NB4 (cell line): ENCODE measurements at places on chromosomes 16 and 17.

- DNase-seq: no peak
These were observed 211.7 kb upstream of the GSE1 start for GRCh38 chr16:85401370-85401916.

- DNase-seq: no peak
These were observed 870.1 kb downstream of the CDH11 start for GRCh38 chr16:64251742-64252141.

DNA sequence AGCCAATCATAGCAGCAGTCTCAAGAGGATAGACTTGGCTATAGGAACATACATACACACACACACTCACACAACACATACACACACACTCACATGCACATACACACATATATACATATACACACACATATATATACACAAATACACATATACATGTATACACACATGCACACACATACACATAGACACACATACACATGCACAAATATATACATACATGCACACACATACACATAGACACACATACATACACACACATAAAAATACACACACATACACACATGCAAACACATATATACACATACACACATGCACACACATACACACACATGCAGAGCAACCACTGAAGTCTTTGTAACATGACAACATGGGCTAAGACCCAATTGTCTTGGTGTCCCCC, 19.7 kb downstream of the CBLN1 start:
- no peak for DNase-seq

- no peak for DNase-seq
These were observed 25.1 kb upstream of the CDH15 start for GRCh38 chr16:89146211-89147005.

- peak; percentile 100 for DNase-seq
These were observed 54.1 kb downstream of the VAC14 start for GRCh38 chr16:70746708-70747424.

DNA sequence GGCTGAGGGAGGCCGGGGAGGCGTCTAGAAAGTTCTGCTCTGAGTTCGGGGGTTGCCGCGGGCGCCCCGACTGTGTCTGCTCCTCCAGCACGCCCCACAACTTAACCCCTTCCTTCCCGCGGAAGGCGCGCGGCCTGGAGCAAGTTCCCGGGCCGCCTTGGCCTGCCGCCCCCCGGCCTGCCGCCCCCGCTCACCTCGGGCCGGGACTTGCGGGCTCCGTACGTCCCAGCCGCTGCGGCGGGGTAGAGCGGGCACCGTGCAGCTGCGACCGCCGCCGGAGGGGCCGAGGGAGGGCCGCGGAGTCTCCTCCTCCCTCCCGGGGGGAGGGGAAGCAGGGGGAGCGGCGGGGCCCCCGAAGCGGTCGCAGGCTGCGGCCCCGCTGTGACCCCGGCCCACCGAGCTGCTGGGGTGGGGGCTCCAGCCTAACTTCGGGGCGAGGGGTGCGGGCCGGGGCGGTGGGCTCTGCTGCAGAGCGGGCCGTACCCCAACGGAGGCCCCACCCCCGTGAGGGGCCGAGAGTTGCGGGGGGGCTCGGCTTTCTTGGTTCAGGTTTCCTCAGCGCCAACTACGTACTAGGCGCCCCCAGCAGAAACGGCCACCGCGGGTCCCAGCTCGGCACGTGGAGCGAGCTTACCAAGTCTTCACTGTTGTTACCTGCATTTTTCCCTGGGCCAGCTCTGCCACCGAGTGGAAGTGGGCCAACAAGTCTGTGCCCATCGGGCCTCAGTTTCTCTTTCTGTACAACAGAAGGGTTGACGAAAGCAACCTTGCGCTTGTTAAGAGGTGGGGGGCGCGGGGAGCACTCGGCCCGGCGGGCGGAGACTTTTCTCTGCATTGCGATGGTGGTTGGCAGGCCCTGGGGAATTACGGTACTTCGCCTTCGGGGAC, at the start of gene CCDC102A:
Gene CCDC102A, minus strand, starts transcription at position 266 of the 888 bp plus-strand sequence. CDS start 7,394 bp downstream, outside the sequence.
- DNase-seq: peak; percentile 85

DNA sequence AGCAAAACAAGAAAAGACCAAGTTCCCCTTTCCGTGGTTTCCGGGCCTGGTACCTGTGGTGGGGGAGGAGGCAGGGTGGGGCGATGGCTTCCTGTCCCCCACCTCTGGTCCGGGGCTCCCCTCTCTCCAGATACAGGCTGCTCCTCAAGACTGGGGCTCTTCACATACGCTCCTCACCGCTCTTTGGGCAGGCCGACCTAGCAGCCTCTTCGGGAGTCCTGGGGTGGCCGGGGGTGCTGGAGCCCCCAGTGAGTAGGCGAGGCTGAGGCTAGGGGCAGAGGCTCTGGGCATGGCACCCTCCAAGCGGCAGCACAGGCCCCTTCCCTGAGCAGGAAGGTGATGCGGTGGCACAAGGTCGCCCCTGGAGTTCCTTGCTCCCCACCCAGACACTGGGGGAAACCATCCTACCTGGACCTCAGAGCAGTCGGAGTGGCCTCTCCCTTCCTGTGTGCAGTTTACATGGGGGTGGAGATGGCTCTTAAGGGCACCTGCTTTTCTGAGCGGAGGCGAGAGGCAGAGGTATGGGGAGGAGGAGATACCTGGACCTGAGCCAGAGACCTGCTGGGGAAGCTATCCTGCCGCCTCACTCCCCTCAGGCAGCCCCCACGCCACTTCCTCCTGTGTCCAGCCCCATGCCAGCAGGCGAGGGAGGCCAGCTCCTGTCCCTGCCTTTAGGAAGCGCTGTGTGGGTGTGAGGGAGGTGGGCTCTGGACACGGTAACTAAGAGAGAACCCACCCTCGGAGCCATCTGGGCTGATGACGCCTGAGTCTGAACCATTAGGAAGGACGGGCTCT, 891 bp downstream of the CORO1A start:
- DNase-seq: peak; percentile 90

- DNase-seq: peak; percentile 93
These were observed 8.0 kb downstream of the ST3GAL2 start for GRCh38 chr16:70430667-70431536.

DNA sequence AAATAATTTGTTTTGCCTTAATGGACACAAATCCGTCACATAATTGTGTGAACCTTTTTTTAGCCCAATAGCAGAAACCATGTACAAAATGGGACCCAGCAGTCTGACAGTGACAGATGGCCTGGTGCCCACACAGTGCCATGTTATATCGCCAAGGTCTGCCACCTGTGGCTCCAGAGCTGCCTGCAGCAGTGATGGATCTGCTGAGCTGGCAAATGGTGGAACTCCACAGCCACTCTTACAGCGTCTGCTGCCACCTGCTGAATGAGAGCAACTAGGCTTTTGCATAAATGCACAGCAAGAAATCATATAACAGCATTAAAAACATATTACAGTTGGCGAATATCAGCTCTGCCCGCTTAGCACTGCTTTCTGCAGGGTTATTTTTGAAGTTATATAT, 59.4 kb downstream of the NUP93 start:
- peak; percentile 57 for DNase-seq

GRCh38 chr16:87735270-87736007, 30.3 kb downstream of the KLHDC4 start:
- DNase-seq: no peak

GRCh38 chr17:68182011-68182306, 65.9 kb upstream of the AMZ2 start:
- DNase-seq: no peak

- no peak for DNase-seq
These were observed 25.3 kb downstream of the IGF2BP1 start for GRCh38 chr17:49022391-49022941.

DNA sequence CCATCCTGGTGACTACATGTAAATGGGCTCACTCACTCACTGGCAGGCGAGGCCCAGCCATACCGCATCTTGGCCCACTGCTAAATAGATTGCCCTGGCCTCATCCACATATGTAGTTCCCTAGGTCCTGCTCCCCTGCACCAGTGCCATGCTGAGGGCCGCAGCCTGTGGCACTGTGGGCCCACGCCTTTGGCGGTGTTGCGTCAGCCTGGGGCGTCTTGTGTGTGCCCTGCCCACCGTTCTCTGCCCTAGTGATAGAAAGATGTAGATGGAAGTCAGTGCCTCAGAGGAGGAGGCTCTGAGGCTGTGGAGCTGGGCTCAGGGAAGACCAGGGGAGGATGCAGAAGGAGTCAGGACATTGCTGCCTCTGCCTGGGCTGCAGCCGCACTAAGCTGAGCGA, 18.9 kb downstream of the C17orf75 start:
- DNase-seq: no peak

DNA sequence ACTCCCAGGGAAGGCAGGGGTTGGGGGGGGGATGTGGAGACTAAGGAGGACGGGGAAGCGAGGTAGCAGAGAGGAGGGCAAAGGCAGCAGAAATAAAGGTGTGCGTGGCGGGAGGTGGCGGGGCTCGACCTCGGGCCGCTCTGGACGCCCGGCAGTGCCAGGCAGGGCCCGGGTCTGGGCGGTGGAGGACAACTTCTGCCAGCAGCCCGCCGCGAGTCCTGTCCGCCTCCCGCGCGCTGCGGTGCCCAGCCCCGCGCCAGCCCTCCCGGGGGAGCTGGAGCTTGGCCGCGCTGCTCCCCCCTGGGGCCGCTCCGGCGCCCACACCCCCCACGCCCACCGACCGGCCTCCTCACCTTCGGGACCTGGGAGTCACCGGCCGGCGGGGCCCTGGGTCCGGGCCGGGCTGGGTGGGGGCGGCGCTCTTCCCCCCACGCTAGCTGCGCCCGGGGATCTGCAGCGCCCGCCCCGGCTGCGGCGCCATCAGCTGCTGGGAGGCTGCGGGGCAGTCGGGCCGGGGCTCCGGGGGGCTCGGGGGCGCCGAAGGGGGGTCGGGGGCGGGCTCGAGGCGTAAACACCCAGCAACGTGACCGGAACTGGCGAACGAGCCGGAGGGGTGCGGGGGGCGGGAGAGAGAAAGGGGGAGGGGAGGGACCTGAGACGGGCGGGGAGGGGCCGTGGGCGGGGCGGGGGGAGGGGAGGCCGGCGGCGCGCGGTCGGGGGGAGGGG, at the start of gene CCDC92B:
Gene CCDC92B, minus strand, starts transcription at position 595 of the 726 bp plus-strand sequence. CDS start 14,507 bp downstream, outside the sequence.
- DNase-seq: no peak

- no peak for DNase-seq
These were observed 484.0 kb downstream of the WWOX start for GRCh38 chr16:78583441-78583840.

DNA sequence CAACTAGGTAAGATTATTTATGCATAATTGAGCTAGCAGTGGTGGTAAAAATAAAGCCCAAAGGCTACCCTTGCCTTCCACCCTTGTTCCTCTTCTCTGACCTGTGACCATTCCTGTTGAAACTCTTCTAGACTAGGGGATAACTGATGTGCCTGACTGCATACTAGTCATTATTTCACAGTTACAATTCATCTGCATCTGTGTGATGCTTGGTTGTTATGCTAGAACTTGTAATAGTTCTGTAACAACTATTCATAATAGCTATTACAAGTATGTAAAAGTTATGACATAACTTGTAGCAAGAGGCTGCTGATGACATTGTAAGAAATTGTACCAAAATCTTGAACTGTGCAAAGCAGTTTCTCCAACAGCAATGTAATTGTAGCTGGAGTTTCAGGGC, 2.4 kb upstream of the VAC14 start:
- DNase-seq: no peak

DNA sequence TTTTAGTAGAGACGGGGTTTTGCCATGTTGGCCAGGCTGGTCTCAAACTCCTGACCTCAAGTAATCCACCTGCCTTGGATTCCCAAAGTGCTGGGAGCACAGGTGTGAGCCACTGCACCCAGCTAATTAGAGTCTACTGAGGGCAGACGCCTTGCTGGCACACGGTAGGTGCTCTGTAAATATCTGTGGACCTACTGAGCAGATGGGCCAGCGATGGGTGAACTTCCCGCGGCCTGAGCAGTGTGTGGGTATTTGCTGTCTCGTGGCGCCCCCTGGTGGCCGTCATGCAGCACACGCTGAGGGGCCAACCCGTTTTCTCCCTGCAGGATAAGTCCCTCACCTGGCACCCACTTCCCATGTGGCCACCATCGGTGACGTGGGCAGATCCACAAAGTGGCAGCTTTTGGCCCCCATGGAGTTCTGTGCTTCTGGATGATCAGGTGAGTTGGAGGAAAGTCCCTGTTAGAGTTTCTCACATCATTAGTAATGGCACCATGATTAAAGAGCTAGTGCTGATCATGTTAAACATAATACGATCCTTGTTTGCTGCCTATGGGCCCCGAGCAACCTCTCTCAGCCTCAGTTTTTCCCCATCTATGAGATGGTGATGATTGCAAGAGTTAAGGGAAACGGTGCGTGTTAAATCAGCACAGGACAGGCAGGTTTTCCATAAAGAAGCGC, 40.7 kb downstream of the ZDHHC7 start:
- peak; percentile 85 for DNase-seq

GRCh38 chr17:49515196-49515770, 20.2 kb downstream of the NGFR start:
- peak; percentile 72 for DNase-seq

- DNase-seq: no peak
These were observed 6.2 kb upstream of the RAMP2 start for GRCh38 chr17:42754782-42755181.

DNA sequence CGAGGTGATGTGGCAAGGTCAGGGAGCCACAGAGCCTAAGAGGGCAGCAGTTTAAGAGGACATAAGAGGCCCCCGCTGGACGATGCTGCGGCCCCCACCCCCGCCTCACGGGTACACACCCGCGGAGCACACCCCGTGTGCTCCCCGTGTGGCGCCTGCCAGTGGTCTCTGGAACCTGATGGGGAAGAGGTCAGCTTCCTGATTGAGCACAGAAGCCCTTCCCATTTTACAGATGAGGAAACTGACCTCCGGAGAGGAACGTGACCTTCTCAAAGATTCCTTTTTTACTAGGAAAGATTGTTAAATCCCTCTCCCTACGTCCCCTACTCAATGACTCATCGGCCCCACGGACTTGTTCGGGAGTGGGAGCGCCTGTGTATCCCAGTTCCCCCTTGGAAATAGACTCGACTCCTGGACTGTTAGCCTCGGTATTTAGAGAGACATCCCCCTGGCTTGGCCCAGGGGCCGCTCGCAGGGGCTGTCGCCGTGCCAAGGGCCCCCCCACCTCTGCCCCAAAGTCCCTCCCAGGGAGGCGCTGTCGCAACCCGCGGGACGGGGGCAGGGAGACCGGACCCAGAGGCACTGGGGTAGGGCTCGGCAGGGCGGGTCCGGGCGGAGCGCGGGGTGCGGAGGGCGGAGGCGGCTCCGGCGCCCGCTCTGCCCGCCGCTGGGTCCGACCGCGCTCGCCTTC, at the start of gene ABCC3:
Gene ABCC3, plus strand, starts transcription at position 658 of the 691 bp plus-strand sequence. CDS start 56 bp downstream, outside the sequence.
- peak; percentile 32 for DNase-seq
